ENCODE measurements at places on chromosomes 6 and 20.

GRCh38 chr6:40755749-40756452 is 168.7 kb upstream of the LRFN2 start:
- DNase-seq: no peak

DNA sequence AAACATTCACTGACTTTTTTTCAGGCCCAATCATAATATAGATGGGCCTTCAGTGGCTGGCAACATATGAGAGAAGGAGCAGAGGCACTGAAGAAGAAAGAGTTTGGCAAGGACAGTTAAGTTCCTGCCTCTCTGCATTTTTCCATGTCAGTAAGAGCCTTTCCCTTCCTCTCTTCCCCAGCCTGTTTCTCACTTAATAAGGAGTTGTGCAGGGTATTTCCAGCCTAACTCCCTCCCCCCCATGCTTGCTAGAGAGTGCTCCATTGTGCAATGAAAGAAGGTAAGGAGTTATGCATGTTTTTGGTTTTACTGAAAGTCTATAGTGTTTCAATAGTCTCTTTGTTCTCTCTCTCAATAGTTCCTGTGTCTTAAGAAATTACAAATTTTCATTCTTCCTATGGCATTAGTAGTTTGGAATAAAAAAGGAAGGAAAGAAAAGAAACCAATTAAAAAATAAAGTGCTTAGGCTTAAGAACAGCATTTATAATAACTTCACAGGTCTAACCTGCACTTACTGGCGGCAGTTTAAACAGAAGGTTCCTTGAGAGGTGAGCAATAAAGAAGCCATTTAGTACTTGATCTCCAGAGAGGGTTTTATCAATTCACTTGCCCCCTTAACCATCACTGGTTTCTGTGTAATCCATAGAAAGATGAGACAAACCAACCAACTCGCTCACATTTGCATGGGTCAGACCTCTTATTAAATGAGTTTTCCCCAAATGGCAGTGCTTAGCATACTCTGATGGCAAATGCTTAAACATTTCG is 251.1 kb downstream of the PTPRT start:
- no peak for DNase-seq

DNA sequence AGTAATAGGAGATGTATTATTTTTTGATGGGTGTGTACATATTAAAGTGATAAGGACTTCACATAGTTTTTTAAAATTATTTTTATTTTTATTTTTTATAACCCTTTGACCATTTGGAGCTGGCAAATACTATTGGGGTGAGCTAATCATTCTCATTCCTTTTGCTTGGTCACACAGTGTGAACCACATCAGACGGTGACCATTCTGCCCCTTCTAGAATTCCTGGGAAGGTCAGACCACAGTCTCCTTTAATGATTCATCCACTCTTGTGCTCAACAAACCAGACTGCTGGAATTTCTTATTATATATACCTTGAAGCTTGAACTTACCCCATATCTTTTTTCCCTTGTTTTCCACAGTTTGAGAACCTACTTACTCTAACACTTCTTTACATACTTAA is 23.9 kb upstream of the PRL start:
- DNase-seq: no peak

DNA sequence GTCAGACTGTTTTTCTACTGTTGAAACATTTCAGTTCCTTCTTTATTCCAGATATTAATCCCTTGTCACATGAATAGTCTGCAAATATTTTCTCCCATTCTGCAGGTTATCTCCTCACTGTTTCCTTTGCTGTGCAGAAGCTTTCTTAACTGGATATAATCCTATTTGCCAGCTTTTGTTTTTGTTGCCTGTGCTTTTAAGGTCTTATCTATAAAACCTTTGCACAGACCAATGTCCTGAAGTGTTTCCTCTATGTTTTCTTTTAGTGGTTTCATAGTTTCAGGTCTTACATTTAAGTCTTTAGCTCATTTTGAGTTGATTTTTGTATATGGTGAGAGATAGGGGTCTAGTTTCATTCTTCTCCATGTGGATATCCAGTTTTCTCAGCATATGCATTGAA is 19.2 kb downstream of the NCOA6 start:
- DNase-seq: no peak

DNA sequence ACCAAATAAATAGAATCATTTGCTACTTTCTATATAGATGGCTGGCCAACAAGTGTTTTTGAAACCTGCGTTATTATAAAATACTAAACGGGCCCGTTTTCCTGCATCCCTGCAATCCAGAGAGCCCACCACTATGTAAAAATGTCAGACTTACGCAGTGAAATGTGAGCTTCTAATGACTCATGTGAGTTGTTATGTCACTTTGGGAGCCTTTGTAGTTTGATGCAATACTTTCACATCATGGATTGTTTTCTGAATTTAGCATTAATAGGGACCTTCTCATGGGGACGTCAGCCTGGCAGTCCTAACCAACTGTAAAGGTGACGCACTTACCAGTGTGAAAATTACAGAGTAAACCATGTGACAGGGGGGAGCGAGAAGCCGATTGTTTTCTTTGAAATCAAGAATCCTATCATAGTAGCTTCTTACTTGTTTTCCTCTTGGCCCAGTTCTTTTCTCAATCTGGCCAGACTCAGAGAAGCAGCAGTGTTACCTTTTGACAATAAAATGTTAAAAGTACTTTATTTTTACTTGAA is 75.3 kb downstream of the SSR1 start:
- no peak for DNase-seq
